Naive thymus-derived CD8-positive, alpha-beta T cell (primary cell): ENCODE measurements at places on chromosomes 7 and 10.

DNA sequence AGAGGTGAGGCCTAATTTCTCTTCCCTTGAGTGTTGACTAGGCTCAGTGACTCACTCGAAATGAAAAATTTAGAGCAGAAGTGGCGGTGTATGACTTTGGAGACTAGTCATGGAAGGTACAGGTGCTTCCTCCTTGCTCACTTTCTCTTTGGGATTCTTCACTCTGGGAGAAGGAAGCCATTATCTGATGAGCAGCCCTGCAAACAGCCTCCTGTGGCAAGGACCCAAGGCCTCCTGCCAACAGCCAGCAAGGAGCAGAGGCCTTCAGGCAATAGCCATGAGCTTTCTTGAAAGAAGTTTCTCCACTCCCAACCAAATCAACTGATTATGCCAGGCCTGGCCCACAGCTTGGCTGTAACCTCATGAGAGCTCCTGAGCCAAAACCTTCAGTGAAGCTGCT, 369.6 kb upstream of the VWC2 start:
- DNase-seq, result no peak

DNA sequence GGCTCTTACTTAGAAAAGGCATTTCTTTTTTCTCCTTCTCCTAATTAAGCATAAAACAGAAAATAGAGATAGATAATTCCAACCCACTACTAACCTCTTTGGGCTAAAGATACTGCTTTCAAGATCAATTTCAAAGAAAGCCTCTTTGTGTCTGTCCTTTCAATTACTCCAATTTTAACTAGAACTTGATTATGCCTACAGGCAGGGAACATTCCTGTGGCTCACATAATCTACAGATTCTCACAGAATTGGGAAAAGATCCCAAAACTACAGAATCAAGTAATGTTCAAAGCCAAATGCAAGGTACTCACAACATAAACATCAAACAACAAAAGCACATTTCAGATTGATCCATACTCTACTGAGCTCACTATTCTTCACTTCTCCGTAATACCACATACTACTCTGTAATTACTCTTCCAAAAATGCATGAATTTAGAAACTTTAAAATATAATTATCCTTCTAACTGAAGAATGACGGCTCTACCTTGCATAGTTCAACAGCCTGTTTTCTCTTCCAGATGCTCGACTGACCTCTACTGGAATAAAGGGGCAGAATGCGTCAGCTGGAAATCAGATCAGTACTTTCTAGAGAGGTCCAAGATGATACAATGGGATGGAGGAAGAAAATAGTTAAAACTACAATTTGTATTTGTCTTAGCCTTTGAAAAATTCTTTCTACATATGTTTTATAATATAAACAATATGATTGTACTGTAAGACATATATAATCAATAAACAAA, 3.9 kb downstream of the MTERF1 start:
- DNase-seq, result no peak

GRCh38 chr7:148983200-148984146, 44.8 kb downstream of the PDIA4 start:
- DNase-seq, result peak; percentile 65

- DNase-seq, result no peak
Measured at GRCh38 chr10:71268247-71268691, 50.8 kb upstream of the SLC29A3 start.

GRCh38 chr10:35934642-35934995, 292.5 kb upstream of the FZD8 start:
- no peak for DNase-seq

- no peak for DNase-seq
Measured at GRCh38 chr7:21507627-21508343, 35.1 kb upstream of the DNAH11 start.

DNA sequence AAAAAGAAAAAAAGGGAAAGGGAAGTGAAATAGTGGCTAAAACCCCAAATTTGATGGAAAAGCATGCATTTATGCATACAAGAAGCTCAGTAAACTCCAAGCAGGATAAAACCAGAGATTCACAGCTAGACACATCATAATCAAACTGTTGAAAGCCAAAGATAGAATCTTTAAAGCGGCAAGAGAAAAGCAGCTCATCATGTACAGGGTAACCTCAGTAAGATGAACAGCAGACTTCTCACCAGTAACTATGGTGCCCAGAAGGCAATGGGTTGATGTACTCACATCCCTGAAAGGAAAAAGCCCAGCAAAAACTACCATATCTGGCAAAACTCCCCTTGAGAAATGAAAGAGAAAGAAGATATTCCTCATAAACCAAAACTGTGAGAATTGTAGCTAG, 60.4 kb downstream of the TPST1 start:
- peak; percentile 12 for DNase-seq

DNA sequence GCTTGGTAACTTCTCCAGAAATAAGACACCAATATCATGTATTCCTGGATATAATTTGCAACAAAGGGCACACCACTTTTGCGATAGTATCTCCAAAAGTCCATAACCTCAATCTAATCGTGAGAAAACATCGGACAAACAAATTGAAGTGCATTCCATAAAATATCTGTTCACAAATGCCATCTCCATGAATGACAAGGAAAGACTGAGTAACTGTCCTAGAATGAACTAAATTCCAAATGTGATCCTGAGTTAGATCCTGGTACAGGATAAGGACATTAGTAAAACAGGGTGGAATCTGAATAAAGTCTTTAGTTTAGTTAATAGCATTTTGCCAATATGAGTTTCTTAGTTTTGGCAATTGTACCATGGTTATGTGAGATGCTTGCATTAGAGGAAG, 384.2 kb downstream of the SUGCT start:
- no peak for DNase-seq

- peak; percentile 83 for DNase-seq
Measured at GRCh38 chr10:29681676-29682448, 47.1 kb upstream of the SVIL start.

- DNase-seq, result no peak
Measured at GRCh38 chr10:87634311-87634710, 25.4 kb upstream of the PAPSS2 start.

GRCh38 chr10:129279446-129280154, 187.4 kb upstream of the MGMT start:
- no peak for DNase-seq

- DNase-seq, result no peak
Measured at GRCh38 chr10:33258967-33259366, 75.5 kb downstream of the NRP1 start.

DNA sequence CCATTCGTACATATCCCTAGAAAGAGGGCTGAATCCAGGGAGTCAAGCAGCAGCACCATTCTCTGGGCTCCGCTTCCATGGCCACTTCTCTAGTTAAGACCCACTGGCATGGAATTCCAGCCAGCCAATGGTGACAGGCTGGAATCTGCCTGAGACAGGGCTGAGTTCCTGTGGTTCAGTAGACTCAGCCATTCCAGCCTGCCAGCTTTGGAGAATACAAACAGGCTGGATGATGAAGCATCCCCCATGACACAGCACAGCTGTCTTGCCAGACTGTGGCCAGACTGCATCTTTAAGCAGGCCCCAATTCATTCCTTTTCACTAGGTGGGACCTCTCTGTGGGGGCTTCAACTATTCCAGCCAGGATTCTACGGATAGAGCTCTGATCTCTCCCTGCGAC, 329.6 kb downstream of the XPNPEP1 start:
- no peak for DNase-seq

DNA sequence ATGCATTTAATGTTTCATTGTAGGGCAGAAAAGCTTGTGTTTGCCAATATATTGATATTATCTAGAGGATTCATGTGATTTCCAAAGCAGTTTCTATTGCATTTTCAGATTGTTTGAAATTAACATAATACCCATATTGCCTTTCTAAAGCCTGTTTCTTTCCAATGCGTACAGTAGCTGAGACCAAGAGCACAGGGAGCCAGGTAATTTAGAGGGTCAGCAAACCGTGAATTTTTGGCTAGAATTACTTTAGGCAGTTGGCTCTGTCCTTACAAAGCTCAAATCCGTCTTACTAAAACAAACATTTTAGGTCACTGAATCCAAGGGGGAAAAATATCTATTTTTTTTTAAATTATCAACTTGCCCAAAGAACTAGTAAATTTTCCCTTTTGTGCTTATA, 604.9 kb upstream of the ADARB2 start:
- DNase-seq, result no peak

DNA sequence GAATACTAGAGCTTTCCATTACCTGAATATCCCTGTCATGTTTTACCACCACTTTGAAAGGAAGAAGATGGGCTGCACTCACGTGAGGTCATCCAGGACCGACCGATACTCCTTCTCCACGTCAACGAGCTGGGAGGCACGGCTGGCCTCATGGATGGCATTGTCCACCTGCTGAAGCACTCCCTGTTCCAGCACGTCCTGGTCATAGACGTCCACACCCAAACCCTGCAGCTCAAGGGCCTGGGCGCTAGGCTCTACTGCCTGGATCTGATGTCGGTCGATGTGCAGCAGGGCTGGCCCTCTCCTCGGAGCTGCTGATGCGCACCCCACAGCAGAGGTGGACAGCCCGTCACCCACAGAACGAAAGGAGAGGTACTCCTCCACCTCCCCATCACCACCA, 6.5 kb downstream of the ERCC6 start:
- no peak for DNase-seq

- no peak for DNase-seq
Measured at GRCh38 chr7:99719996-99720769, 14.8 kb downstream of the CYP3A7 start.

GRCh38 chr7:152624228-152624627, 51.7 kb downstream of the XRCC2 start:
- DNase-seq, result no peak

DNA sequence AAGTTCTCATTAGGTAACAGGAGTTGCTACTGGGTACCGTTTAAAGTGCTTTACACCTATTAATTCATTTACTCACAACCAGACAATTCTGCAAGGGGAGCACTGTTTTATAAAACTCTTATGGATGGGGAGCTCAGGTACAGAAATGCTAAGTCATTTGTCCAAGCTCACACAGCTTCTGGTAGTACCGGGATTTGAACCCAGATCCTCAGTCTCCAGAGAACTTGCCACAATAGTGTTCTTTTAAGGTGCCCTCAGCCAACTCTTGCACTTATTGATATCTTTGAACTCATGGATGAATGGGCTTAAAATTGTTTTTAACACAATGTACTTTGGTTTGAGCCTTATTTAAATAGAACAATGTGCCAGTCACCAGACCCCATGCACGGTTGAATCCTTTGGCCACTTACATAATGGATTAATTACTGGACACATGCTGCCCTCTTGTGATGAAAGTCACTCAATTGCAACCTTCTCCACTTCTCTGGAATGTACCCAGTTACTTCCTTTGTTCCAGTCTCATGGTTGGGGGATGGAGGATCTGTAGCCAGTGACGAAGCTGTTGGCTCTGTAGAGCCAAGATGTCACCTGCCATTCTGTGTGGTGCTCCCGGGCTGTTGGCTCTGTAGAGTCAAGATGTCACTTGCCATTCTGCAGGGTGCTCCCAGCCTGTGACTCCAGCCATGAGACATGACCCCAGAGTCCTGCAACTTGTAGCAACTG, 65.6 kb downstream of the NOD1 start:
- DNase-seq, result no peak

DNA sequence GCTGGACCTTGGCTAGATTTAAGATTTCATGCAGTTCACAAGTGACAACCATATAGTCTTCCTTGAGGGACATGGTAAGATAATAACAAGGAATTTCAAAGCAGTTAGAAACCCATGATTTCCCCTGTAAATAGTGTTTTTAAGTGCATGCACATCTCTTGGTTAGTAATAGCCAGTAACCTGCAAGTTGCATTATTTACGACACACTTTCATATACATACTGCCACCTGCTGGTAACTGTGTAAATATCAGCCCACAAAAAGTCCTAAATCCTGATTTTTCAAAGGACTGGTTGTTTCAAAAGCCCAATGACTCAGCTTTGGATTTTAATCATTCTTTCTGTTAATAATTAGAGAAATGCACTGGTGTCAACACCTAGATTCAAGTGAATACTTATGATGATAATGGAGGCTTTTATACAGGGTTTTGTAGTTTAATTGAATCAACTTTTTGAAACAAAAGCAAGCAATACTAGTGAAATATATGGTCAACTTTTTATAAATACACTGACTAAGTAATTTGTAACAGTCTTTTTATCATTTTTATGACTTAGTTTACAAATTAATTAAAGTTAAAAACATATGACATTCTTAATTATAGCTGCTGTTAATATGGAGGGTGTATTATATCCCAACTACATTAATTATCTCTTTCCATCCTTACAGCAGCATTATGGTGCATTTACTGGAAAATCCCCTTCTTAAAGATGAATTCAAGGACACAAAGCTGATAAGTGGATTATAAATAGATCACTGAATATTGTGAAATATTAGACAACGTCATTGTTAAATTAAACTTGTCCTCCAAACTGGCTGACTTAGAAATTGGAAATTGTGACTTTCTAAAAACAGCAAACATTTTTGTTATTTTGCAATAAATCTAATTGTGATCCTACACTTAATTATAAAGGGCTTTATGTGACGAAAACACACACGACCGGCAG, 367.7 kb upstream of the SEMA3D start:
- peak; percentile 13 for DNase-seq

DNA sequence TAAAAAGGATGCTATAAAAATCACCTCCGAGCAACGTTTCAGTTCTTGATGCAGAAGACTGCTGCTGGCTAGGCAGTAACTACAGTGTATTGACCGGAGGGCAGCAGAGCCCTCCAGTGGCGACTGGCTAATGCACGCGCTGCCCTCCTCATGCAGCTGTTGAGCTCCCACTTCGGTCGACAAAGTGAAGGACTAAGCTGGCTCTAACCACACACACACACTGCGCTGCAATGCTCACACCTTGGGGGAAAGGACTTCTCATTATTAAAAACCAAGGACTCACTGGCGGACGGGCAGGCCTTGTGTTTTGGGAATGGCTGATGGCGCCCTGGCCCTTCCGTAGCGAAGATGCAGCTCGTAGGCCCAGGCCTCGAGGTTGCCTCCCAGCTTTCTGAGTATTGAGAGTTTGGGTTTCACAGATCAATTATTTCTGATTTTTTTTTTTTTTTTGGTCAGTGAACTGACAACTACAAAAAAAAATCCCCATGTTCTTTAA, 120.9 kb upstream of the DIP2C start:
- DNase-seq, result no peak

- no peak for DNase-seq
Measured at GRCh38 chr10:110475722-110476515, 21.8 kb upstream of the DUSP5 start.

- no peak for DNase-seq
Measured at GRCh38 chr7:95088536-95089215, 181.3 kb downstream of the PPP1R9A start.

DNA sequence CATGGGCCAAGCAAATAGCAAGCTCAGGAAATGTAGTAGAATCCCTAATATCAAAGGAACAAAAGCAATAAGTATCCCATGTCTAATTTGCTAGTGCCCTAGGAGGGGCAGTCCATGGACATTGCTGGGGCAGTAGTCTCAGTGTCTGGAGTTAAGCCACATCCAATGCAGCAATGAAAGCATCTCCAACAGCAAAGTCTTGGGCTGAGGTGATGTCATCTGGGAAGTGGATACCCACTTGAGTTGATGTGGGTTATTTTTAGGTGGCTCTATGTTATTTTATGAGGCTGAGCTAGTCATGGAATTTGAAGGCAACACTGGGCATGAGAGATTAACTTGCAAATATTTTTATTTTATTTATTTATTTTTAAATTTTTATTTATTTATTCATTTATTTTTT, 540.0 kb downstream of the ETV1 start:
- DNase-seq, result no peak
